ENCODE measurements at places on chromosomes 2 and 18. TPM values are rescaled to one million over a fixed set of nuclear protein-coding genes. Genes with fewer than 3 reads are reported as not detected.
A peak's percentile ranks its signal among the peaks of the same experiment; 100 is the strongest.

The ARHGAP25 gene
- 0.48 TPM for total RNA-seq

DNA sequence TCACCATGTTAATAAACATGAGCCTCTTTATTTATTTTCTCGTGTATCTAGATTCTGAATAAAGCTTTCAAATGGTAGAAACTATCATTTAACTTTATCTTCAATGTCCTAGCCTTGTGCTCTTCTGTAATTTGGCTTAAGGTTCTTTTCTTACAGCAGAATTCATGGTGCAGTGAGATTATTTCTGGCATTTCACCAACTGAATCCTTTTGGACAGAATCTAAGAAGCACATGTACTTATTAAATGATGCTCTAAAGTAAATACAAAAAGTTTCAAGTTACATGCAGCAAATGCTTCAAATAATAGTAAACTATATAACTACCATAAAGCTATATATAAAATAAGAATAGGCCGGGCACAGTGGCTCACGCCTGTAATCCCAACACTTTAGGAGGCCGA is 65.9 kb downstream of the AP1S3 start:
- no peak for DNase-seq

GRCh38 chr18:6652098-6652497 is 77.4 kb upstream of the ARHGAP28 start:
- DNase-seq = no peak

- no peak for DNase-seq
Observed at GRCh38 chr2:33526132-33526531, 49.7 kb downstream of the RASGRP3 start.

The DSC3 gene
- 4.5 TPM for total RNA-seq

DNA sequence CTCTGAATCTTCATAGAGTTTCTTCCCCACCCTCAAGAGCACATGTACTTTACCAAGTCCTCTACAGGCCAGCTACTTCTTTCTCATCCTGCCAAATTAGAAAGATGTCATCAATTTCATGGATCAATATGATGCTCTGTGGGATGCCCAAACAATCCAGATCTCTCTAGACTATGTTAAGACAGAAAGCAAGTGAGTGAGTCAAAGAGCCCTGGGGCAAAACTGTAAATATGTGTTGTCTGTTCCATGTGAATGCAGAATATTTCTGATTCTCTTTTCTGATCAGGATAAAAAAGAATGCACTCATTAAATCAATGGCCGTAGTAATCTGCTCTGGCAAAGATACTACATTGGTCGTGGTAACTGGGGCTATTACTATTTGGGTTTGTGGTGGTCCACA is 53.1 kb upstream of the ROCK2 start:
- no peak for DNase-seq

The CCDC148 gene
- total RNA-seq = 6.3 TPM

DNA sequence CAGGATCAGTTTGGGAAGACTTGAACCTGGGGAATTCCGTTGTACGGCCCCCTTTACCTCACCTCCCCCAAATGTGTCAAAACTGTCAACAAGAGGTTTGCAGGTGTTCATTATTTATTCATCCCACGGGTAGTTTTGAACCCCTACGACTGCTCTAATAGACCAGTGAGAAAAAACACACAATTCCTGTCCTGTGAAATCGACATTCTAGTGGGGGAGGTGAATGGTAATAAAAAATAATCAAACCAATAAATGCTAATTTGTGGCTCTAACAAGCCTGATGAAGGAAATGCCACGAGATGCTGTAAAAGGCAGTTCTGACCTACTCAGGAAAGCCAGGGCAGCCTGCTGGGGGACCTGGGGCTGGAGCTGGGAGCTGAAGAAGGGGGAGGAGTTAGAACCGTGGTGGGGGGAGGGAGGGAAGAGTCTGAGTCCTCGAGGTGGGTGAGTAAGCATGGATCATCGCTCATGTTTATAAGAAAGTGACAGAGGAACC is 463 bp upstream of the DNAJB2 start:
- DNase-seq = no peak

DNA sequence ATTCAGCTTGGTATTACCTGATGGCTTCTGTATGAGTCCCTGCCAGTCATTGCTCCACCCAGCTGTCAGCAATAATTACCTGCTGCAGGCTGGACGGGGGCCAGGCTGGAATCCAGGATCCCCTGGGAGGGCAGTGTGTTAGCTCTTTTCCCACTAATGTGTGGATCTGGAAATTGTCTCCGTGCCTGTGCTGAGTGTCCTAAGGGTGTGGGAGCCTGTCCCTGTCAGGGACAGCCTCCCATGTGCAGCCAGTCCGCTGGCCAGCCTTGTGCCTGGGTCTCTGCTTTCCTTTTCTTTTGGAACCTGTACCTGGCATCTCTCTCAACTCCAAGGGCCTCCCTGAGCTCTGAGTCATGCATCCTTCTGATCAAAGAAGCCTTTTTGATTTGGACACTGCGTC is 107.2 kb upstream of the SPRED2 start:
- DNase-seq = no peak

- DNase-seq = no peak
Observed at GRCh38 chr2:229666811-229667210, 47.5 kb downstream of the DNER start.

The FKBP7 gene
- total RNA-seq = 1.3 TPM

The TMEM17 gene
- 2.6 TPM for total RNA-seq

- DNase-seq = no peak
Observed at GRCh38 chr2:193476171-193476800, 1281.6 kb upstream of the TMEFF2 start.

The TET3 gene
- 27.5 TPM for total RNA-seq

DNA sequence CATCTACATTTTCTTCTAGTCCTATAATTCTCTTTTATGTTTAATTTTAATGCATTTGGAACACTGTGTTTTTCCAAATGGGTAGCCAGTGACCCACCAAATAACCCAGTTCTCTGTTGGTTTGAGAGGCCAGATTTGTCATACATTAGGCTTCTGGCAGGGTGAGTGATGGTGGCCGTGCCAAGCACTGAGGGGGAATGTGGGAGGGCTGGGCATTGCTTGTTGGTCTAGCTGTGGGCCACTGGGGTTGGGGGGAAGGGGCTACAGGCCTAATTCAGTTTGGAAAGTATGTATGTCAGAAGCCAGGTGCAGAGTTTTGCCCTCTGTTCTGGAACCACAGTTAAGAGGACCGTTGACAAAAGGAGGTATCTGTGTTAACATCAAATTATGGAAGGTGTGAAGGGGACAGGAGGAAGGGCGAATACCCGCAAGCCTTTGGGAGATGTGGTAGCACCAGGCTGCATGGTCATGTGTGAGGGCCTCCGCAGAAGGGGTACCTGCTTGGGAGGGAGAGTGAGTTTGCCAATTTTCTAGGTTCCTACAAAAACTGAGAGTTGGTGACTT is 38.1 kb upstream of the SCLY start:
- DNase-seq = no peak

The DPYSL5 gene
- 0.74 TPM for total RNA-seq

DNA sequence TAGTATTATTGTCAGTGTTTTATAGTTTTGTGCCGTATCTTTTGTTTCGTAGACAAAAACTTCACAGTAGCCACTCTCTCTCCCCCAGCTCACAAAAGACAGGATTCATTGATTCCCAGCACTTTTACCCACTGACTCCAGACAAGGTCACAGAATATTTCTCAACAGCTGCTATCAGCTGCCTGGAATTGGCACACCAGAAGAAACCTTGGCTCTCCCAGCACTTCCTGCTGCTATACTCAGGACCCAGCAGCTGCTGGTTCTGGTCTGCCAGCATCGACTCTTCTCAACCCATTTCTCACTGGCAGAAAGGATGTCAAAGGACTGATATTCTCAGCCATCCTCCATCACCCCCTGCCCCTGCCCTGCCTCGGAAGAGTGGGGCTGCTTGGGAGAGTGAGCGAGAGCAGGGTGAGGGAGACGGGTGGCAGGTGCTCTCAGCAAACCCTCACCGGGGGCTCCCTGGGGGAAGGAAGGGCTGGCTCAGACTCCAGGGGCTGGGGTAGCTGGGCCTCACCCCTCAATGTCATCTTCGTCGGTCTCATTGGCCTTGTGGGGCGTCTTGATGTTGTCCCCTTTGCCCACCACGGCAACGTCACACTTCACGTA is 6.1 kb upstream of the OTOF start:
- no peak for DNase-seq

DNA sequence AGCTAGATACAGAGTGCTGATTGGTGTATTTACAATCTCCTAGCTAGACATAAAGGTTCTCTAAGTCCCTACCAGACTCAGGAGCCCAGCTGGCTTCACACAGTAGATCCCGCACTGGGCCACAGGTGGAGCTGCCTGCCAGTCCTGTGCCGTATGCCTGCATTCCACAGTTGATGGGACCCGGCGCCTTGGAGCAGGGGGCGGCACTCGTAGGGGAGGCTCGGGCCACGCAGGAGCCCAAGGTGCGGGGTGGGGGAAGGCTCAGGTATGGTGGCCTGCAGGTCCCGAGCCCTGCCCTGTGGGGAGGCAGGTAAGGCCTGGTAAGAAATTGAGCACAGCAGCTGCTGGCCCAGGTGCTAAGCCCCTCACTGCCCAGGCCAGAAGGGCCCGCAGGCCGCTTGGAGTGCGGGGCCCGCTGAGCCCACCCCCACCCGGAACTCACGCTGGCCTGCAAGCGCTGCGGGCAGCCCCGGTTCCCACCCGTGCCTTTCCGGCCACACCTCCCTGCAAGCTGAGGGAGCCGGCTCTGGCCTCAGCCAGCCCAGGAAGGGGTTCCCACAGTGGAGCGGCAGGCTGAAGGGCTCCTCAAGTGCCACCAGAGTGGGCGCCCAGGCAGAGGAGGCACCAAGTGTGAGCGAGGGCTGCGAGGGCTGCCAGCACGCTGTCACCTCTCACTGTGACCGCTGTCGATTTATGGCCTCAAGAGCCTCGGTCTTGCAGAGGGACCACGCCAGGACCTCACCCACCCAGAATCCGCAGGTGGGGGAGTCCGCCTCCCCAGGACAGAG is 76.5 kb downstream of the MEX3C start:
- no peak for DNase-seq

- DNase-seq = no peak
Observed at GRCh38 chr2:238104691-238105371, 4.7 kb downstream of the ESPNL start.

DNA sequence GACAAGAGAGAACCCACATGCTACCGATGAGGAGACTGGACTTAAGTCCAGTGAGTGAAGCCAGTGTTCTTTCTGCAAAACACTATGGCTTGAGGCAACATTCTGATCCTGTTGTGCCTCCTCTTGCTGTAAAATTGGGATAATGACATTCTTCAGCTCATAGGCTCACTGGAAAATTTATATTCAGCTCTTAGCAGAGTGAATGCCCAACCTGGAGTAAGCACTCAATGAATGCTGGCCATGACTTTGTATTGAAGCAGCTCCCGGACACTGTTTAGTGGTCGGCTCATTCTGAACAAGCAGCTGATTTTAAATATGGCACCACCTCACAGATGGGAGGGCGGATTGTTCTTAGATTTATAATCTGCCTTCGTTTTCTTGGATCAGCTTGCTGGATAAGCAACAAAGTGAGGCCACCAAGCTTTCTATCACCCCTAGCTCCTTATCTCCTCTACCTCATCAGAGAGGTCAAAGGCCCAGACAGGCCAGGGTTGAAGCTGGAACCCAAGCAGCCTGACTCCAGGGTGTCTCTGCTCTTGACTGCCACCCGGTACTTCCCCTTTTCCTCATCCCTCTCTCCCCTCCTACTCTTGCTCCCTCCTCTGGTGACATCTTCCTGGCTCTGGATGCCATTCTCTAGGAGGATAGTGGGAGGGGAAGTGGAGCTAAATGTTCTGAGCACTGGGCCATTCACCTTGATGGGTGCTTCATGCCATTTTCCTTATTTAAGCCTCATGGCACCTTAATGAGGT is 11.5 kb downstream of the SLC9A4 start:
- no peak for DNase-seq

GRCh38 chr2:12759248-12759647 is 42.5 kb downstream of the TRIB2 start:
- no peak for DNase-seq

The DLX2 gene
- total RNA-seq = 0.79 TPM

The UGT1A5 gene
- 1.2 TPM for total RNA-seq

- no peak for DNase-seq
Observed at GRCh38 chr2:98835831-98836385, 100.1 kb downstream of the CRACDL start.

DNA sequence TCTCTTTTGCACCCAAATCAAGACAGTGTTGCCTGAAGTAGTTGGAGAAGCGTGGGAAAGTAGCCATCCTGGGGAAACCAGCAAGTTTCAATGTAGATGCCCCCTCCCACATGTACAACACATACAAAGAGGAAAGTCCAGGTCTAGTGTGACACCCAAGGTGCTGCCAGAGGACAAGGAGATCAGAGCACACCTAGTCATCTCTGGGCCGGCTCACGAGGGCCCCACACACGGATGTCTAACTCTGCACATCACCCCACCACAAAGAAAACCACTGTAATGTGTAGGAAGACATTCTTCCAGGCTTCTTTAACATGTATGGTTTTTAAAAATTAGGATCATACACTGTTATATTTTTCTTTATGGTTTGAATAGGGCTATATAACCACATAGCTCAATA is 21.6 kb downstream of the PARD6G start:
- DNase-seq = no peak

DNA sequence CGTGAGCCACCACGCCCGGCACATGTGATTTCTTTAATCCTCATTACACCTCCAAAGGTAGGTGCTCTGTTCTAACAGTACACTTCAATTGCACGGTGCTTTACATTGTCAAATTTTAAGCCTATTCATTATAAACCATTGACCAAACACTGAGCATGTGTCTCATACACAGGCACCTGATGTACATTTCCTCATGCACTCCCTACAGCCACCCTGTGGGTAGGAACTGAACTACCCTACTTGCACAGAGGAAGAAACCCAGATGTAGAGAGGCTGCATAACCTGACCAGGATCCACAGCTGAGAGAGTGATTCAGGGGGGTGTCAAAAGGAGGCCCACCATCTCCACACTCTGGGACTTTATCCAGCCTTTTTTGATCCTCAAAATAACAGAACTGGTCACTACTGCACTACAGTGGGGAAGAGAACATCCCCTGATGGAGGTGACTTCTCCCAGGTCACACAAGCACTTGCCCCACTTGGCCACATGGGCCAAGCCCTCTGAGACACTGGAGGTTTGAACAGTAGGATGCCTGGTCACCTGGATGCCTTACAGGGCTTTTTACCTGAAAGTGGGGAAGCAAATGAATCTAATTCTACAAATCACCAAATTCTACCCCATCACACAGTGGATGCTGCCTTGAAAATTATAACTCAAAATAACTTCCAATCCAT is 6.9 kb upstream of the DPYSL5 start:
- DNase-seq = peak; percentile 17

The OSBPL1A gene
- 15.9 TPM for total RNA-seq

Data from Caco-2 (cell line).